Left kidney (tissue), 8 donors: ENCODE measurements at places on chromosomes 7 and 10.

GRCh38 chr7:111492234-111492633 lies 70.1 kb downstream of the IMMP2L start:
- DNase-seq: no peak

DNA sequence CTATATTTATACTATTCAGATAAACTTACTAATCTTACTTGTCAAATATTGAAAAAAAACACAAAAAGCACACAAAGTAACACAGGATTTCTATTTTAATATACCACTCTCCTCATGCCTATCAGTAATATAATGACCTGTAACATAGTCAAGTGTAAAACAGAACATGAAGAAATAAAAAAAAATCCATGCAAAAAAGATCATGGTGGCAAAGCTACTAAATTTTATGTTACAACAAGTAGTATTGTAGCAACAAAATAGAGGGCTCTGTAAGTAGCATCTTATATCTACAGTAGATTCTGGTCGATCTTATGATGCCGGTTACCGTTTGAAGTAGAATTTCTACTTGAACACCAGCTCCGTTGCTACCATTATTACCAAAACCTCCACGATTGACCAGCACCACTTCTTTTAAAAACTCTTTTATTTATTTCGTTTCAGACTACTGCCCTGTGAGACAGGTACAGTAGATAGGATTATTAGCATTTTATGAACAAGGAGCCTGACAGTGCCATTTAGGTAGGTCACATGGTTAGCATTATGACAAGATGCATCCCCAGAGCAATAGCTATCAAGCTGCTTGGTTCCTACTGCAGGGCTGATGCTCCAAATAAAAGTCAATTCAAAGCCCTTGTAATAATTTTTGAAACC lies 2.1 kb downstream of the CPED1 start:
- no peak for DNase-seq

GRCh38 chr10:114151486-114151885 lies 22.5 kb downstream of the CCDC186 start:
- DNase-seq: no peak

- no peak for DNase-seq
Measured at GRCh38 chr7:139058943-139059342, 23.1 kb upstream of the ZC3HAV1L start.

GRCh38 chr10:122021379-122021778 lies 32.4 kb downstream of the TACC2 start:
- no peak for DNase-seq
